ENCODE measurements at places on chromosomes 12 and 14.

DNA sequence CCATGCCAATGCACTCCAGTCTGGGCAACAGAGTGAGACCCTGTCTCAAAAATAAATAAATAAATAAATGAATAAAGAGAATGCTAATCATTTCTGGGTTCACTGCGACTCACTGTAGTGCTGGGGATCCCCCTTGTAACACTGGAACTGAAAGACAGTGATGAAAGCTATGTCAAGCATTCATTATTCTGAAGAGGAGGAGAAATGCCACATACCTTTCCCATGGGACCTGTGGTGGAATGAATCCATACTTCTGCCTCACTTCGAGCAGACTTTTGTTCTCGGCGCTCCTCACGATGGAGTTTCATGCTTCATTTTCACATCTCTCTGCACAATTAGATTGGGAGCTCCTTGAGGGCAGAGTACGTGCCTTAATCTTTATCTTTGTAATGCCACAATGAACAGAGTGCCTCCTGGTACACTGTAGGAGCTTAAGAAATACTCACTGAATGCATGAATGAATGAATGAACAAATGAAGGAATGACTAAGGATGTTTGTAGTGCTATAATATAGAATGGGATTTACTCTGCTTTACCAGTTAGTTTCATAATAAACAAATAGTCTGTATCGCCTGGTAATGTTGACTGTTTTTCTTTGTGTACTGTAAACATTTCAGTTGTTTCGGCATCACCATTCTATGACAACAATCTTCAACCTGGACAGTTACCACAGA, 45.8 kb downstream of the DRAM1 start:
- no peak for DNase-seq

GRCh38 chr12:60112763-60113162, 516.9 kb downstream of the SLC16A7 start:
- DNase-seq = no peak

- DNase-seq = peak; percentile 36
Observed at GRCh38 chr12:57549909-57550640, at the start of gene KIF5A. Gene KIF5A, plus strand, starts transcription at chr12:57550044. Its CDS starts 228 bp downstream, at chr12:57550272.

- no peak for DNase-seq
Observed at GRCh38 chr12:49304161-49304560, 9.2 kb downstream of the PRPH start.

- no peak for DNase-seq
Observed at GRCh38 chr12:80268924-80269749, 169.8 kb downstream of the OTOGL start.

DNA sequence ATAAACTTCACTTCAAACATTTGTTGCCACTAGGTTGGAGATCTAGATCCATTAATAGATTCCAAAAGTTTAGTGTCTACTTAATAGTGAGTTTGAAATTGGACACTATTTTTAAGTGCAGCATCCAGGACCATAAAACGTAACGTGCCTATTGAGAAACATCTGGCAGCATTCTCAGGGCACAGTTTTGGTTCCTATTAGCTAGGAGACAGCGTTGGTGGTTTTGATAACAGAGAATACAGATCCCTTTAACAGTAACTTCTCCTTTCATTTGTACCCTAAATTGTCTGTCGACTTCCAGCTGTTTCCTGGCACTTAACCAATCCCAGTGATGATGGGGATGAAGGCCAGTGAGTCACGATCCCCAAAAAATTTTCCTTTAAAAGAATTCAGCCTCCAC, 25.8 kb downstream of the KCNK10 start:
- DNase-seq = no peak

DNA sequence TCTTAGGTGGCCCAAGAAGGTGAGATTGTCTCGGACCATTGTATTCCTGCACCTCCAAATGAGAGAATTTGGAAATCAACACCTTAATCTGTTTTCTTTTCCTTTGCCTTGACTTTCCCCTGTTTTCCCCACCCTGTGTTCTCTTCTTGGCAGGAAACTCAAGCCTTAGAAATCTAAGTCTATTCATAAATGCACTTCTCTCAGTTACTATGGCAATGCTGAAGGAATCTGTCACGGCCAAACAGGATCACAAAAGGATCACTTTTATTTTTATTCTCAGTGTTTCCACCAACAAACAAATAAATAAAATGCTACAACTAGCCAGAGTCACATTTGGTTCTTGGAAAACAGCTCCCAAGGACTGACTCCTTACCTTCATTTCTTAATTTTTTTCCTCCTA, 270.5 kb downstream of the BCAT1 start:
- DNase-seq = no peak

- no peak for DNase-seq
Observed at GRCh38 chr14:77313371-77313770, 7.3 kb downstream of the POMT2 start.

DNA sequence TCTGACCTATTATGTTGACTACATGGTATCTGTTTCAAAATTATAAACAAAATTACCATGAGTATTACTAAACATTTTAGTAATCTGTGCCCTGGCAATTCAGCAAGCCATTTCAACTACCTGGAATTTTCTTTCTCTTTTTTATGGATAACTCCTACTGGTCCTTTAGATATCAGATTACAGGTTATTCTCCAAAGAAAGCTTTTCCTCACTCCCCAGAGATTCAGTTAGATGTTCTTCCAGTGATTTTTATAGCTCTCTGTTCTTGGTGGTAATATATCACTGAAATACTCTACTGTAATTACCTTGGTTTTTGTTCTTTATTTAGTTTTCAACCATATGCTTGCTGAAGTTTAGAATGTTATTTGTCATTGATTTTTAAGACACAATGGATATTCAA, 930.2 kb upstream of the FOXG1 start:
- DNase-seq = no peak

GRCh38 chr14:92898566-92899131, 24.3 kb upstream of the CHGA start:
- no peak for DNase-seq

DNA sequence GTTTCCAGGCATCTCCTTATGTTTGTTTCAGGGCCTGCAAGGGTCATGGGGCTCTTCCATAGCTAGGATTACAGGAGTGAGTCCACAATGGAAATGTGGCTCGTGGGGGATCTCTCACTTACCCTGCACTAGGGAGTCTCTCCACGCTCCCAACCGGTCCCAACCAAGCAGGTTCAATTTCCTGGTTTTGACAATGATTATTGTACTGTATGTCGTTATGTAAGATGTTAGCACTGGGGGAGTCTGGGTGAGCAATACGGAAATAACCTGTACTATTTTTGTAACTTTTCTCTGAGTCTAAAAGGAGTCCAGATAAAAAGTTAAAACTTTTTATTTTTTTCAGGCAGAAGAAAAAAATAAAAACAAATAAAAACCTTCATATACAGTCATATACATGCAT, 325.7 kb upstream of the RGS6 start:
- DNase-seq = no peak

DNA sequence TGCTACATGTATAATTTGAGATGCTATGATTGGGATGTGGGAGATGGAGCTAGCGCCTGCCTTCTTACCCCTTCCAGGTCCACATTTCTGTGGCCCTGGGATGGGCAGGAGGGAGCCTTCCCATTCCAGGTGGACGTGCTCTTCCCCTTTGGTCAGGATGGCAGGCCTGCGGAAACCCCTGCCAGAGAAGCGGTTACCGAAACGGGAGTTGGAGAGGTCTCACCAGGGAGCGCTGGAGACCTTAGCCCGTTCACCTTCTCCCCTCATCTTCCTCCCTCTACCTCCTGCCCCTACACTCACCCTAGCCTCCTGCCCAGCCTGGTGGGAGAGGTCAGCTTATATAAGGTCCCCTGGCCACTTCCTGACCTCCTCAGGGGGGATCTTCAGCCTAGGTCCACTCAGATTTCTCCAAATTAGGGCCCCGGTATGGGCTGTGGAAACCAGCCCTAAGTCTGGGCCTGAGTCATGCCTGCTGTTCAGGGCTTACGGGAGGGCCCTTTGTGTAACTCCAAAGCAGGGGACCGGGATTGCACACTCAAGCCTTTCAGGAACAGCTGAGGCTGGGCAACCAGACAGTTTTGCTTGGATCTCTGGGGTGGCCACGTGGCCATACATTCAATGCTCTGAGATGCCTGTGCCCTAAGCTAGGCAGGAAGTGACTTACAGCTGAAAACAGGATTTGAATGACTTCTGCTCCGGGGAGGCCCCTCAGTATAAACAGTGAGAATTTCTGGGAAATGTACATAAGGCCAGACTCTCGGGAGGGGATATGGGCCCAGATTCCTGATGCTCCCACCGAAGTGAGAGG, 10.2 kb upstream of the MEG3 start:
- no peak for DNase-seq

GRCh38 chr14:33755358-33755757, 195.5 kb downstream of the EGLN3 start:
- DNase-seq = no peak

GRCh38 chr12:11823043-11823442, 173.6 kb downstream of the ETV6 start:
- DNase-seq = no peak
